ENCODE measurements at places on chromosomes 6 and 20.

GRCh38 chr6:1695546-1696462 lies 86.1 kb downstream of the FOXC1 start:
- no peaks in the 10 kb centered on the region for H3K4me1 ChIP-seq
- no peak for DNase-seq
- H3K4me3 ChIP-seq, result no peak overlapping the region
- H3K27me3 ChIP-seq, result no peaks in the 10 kb centered on the region

- no peaks in the 10 kb centered on the region for H3K27me3 ChIP-seq
- no peaks in the 10 kb centered on the region for H3K4me1 ChIP-seq
- no peak overlapping the region for H3K4me3 ChIP-seq
Measured at GRCh38 chr6:14784596-14785492, 461.0 kb upstream of the JARID2 start.

DNA sequence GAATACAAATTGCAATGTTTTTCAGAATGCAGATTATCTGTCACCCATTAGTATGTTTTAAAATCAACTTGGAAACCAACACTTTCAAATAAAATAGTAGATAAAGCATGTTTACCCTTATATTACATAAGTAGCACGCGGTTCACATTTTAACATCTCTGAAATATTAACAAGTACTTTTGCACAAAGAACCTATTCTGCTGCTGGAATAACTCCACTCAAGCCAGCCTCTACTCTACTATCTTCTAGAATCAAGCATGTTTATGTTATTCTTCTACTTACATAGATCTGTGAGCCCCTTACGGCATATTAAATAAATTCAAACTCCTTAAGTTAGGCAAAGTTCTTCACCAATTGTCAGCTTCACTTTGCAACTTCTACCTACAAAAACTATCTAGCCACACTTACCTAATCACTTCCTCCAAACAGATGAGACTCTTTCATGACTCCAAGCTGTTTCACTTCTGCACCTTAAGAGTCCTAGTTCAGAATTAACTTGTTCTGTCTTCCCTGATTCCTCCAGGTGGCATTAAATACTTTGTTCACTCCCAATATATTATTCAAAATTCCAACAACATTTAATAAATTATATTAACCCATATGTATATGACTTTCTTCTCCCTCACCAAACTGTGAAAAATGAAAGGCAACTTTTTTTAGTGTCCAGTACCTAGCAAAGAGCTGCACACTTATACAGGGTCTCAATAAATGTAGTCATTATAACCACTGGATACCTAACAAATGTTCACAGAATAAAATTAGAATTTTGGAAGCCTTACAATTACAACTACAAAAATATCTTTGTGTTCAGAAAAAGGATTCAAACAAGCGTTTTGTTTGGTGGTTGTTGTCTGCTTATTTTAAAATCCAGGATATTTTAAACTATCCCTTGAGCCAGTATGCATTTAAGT lies 12.1 kb downstream of the CEP85L start:
- H3K36me3 ChIP-seq, result no peaks in the 10 kb centered on the region
- H3K27me3 ChIP-seq, result no peaks in the 10 kb centered on the region
- no peak overlapping the region for H3K4me3 ChIP-seq
- no peak for DNase-seq
- H3K4me1 ChIP-seq, result no peaks in the 10 kb centered on the region

DNA sequence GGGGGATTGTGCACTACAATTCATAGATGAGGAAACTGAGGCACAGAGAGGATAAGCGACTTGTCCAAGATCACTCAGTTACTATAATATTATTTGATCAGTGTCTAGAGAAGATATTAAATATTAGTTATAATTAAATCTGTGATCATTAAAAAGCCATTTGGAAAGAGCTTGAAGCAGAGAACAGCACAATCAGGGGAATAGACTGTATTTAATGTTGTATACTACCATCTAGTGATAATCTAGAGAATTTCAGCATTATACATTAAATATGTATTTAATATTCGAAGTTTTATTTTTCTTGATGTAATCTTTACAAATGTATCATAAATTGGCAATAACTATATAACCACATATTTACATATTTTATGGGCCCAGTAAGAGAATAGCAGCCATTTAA lies 20.1 kb upstream of the MTCL3 start:
- no peaks in the 10 kb centered on the region for H3K36me3 ChIP-seq
- no peak overlapping the region for H3K27ac ChIP-seq
- DNase-seq, result no peak
- no peaks in the 10 kb centered on the region for H3K27me3 ChIP-seq

DNA sequence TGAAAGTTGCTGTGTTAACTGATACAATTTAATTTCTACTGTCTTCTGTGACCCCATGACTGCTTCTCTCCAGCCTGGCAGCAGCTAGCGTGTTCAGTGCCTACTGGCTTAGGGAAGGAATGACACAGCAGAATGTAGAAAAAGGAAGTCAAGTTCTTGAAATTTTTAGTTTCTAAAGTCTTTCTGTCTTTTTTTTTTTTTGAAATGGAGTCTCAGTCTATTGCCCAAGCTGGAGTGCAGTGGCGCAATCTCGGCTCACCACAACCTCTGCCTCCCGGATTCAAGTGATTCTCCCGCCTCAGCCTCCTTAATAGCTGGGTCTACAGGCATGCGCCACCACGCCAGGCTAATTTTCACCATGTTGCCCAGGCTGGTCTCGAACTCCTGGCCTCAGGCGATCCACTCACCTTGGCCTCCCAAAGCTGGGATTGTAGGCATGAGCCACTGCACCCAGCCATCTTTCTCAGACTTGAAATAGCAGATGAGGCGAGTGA lies 39.3 kb downstream of the PCNA start:
- no peaks in the 10 kb centered on the region for H3K27me3 ChIP-seq
- no peak overlapping the region for H3K27ac ChIP-seq
- no peak overlapping the region for H3K4me3 ChIP-seq
- DNase-seq, result no peak
- no peaks in the 10 kb centered on the region for H3K36me3 ChIP-seq
- no peaks in the 10 kb centered on the region for H3K4me1 ChIP-seq

DNA sequence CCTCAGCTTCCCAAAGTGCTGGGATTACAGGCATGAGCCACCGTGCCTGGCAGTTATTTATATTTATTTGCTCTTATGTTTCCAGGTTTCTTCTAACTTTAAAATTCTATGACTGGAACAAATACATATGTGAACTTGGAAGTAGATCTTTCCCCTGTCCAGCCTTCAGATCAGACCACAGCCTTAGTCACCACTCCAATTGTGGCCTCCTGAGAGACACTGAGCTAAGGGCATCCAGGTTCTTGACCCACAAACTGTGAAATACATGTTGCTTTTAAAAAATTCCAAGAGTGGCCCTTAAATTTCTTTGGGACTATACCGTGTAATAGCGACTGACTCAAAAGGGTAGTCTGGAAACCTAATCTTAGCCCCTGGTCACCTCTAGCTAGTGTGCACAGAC lies 1.5 kb upstream of the ADGRG6 start:
- no peaks in the 10 kb centered on the region for H3K4me1 ChIP-seq
- H3K27me3 ChIP-seq, result no peaks in the 10 kb centered on the region
- H3K4me3 ChIP-seq, result no peak overlapping the region
- no peaks in the 10 kb centered on the region for H3K36me3 ChIP-seq
- DNase-seq, result no peak

DNA sequence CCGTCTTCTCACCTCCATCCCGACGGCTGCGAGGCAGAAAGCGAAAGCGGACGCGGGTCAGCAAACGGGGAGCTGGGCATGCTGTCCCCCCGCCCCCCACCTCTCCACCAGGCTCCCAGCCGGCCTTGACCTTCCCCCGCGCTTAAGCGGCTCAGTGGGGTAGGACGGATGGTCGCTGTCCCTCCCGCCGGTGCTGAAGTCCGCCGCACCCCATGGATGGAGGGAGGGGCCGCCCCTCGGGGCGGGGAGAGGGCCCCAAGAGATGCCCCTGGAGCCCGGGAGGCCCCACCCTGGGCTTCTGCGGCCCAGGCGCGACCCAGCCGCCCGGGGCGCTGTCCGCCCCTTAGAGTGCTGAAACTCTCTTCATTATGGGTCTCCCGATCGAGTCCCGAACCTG lies at the start of gene KCNB1:
TSS of gene KCNB1 (minus strand) at position 48 of the 397 bp plus-strand sequence. CDS start 188 bp downstream, outside the sequence.
- H3K27me3 ChIP-seq, result no peaks in the 10 kb centered on the region
- no peaks in the 10 kb centered on the region for H3K36me3 ChIP-seq
- DNase-seq, result peak; percentile 82
- H3K4me1 ChIP-seq, result peaks cover 3% of the 10 kb centered on the region
- peak within 1 kb of the TSS; percentile 84 for H3K27ac ChIP-seq

DNA sequence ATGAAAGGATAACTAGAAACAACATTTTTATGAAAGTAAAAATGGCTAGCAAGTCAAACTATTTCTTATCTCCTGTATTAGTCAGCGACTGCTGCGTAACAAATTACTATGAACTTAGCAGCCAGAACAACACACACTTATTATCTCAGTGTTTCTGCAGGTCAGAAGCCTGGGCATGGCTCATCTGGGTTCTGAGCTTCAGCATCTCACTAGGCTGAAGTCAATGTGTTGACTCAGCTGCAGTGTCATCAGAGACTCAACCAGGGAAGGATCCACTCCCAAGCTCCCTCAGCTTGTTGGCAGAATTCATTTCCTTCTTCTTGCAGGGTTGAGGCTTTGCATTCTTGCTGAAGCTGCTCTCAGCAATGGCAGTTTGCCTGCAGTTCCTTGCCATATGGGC lies 33.2 kb upstream of the IGF2R start:
- no peaks in the 10 kb centered on the region for H3K27me3 ChIP-seq
- DNase-seq, result no peak
- no peaks in the 10 kb centered on the region for H3K4me1 ChIP-seq
- H3K36me3 ChIP-seq, result no peaks in the 10 kb centered on the region

- no peak overlapping the region for H3K27ac ChIP-seq
- H3K4me1 ChIP-seq, result no peaks in the 10 kb centered on the region
- H3K4me3 ChIP-seq, result no peak overlapping the region
- no peaks in the 10 kb centered on the region for H3K27me3 ChIP-seq
- DNase-seq, result no peak
Measured at GRCh38 chr20:11906626-11907480, 10.8 kb upstream of the BTBD3 start.

- no peak overlapping the region for H3K4me3 ChIP-seq
- no peak overlapping the region for H3K27ac ChIP-seq
- no peaks in the 10 kb centered on the region for H3K4me1 ChIP-seq
- H3K36me3 ChIP-seq, result no peaks in the 10 kb centered on the region
Measured at GRCh38 chr20:47886454-47887041, 101.3 kb upstream of the SULF2 start.

GRCh38 chr6:124541573-124541972 lies 420.7 kb upstream of the RNF217 start:
- DNase-seq, result no peak
- H3K27ac ChIP-seq, result no peak overlapping the region
- no peaks in the 10 kb centered on the region for H3K27me3 ChIP-seq
- no peaks in the 10 kb centered on the region for H3K4me1 ChIP-seq
- no peak overlapping the region for H3K4me3 ChIP-seq

Data from uterus (tissue), 4 donors.